Upper lobe of left lung (tissue), 6 donors: ENCODE measurements at places on chromosomes 16 and 17. TPM values are rescaled to one million over a fixed set of nuclear protein-coding genes. Genes with fewer than 3 reads are reported as not detected.
A peak's percentile ranks its signal among the peaks of the same experiment; 100 is the strongest.

- peak; percentile 37 for DNase-seq
Observed at GRCh38 chr16:27781195-27781524, 231.2 kb downstream of the KATNIP start.

DNA sequence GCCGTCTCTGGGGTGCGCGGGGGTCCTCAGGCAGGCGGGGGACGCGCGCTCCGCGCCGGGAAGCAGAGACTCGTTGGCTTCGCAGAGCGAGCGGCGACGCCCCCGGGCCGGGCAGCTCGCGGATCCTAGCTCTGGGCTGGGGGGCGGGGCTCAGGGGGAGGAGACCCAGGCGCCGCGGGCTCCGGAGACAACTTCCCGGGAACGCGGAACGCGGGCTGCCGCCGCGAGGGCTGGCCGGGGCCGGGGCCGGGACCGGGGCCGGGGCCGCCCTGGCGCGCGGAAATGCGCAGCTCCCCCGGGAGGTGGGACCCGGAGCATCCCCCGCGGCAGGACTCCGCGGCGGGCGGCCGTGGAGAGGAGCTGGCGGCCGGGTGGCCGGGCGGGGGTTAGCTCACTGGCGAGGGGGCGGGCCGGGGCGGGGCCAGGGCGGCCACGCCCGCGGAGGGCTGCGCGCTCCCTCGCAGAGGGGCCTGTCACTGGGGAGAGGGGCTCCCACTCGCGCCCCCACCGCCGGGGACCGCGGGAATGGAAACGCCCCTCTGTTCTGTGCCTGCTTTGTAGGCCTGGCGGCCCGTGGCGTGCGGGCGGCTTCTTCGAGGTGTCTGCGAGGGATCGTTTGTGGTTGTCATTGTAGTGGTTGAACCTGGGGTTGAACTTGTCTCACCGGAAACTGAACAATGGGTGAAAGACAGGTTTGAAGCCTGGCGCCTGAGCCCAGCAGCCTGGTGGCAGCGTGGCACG lies at the start of gene GAS7:
Gene GAS7, minus strand, starts transcription at position 98 of the 741 bp plus-strand sequence.
- peak; percentile 53 for DNase-seq

GRCh38 chr16:9212621-9213020 lies 121.2 kb downstream of the HAPSTR1 start:
- no peak for DNase-seq

- no peak for DNase-seq
Observed at GRCh38 chr17:31371511-31372097, 19.9 kb upstream of the RAB11FIP4 start.

GRCh38 chr16:1042866-1043265 lies 29.7 kb upstream of the SSTR5 start:
- DNase-seq: no peak

- DNase-seq: no peak
Observed at GRCh38 chr16:75305364-75306098, 54.1 kb upstream of the BCAR1 start.

DNA sequence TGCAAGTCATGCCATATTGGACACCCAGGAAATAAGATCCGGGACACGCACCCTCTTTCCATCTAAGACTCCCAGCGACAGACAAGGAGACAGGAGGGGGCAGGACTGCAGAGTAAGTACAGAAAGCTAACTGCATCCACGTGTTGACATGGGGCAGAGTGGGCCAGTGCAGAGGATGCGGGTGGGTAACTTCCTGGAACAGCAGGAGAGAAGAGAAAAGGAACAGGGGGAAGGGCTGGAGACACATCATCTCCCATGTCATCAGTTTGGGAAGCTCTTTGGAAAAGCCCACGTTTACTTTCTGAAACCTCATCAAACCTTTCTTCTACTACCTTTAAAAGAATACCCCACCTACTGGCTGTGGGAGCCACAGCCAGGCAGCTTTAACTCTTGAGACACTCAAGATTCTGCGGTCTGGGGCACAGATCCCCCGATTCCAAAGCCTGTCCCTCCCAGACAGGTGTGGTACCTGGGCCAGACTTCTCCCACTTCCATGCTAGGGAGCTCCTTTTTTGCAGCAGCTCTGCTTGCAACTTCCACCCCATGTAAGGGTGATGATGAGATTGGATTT lies 273.5 kb upstream of the RPL38 start:
- DNase-seq: no peak

GRCh38 chr17:55845385-55845784 lies 94.5 kb downstream of the PCTP start:
- DNase-seq: peak; percentile 88

DNA sequence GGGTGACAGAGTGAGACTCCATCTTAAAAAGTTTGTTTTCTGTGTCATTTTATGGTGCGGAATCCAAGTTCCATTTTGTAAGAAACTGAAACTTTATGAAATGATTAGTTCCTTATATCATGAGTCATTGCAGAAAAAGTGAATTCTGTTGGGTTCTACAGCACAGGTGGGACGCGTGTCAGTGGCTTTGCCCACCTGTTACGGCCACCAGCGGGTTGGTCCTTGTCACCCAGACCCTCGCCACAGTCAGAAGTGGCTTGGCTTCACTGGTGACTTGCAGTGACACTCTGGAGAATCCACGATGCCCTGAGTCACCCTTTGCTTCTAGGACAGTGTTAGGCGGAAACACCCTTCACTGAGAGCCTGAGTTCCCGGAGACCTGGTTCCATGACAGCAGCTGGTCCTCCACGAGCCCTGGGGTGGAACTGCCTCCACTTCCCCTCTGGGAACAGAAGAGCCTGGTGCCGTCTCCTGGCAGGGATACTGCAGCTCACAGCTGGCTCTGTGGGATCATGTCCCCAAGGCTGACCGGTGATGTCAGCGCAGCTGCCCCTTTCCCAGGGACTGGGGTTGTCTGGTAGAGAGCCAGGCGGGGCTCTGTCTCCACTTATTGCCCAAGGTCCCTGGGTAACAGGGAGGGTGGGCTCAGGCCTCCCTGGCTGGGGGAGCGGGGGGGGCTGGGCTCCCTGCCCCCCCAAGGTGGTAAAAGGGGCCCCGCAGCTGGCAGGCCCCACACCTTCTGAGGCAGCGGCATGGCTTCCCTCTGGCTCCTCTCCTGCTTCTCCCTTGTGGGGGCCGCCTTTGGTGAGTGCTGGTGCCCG lies at the start of gene CTRB1:
Gene CTRB1, plus strand, starts transcription at position 733 of the 821 bp plus-strand sequence. Its CDS starts 20 bp downstream, at position 753.
- peak; percentile 60 for DNase-seq

DNA sequence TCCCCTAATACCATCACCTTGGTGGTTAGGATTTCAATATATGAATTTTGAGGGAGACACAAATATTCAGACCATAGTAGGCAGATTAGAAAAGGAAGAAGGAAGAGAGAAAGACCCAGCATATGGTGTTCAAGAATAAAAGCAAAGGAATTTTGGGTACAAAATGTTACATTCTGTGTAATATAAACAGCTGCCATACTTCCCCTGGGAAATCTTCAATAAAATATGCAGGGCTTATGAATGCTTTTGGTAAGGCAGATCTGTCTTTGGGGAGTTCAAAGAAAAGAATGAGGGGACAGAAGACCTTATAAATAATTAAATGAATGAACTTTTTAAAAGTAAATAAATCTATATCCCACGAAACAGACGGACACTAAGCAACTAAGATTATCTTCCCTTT lies 91.9 kb downstream of the USP32 start:
- DNase-seq: no peak

- no peak for DNase-seq
Observed at GRCh38 chr17:47707056-47707804, 13.3 kb downstream of the TBKBP1 start.

- no peak for DNase-seq
Observed at GRCh38 chr17:1518410-1518809, 2.0 kb upstream of the INPP5K start.

- DNase-seq: no peak
Observed at GRCh38 chr17:61536422-61536955, 54.5 kb downstream of the NACA2 start.

- no peak for DNase-seq
Observed at GRCh38 chr17:60902399-60902798, 224.7 kb downstream of the BCAS3 start.

DNA sequence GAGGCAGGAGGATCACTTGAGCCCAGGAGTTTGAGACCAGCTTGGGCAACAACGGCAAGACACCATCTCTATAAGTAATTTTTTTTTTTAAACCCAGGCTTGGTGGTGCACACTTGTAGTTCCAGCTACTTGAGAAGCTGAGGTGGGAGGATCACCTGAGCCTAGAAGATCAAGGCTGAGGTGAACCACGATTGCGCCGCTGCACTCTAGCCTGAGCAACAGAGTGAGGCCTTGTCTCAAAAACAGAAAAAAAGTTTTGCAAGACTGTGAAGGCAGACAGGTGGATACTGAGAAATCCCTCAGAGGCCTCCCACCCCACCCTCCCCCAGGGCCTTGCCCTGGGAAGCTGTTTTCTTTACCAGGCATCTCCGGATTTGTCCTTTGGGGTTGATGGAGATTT lies 125.4 kb downstream of the MGAT5B start:
- no peak for DNase-seq

GRCh38 chr17:46822388-46822921 lies 4.0 kb upstream of the WNT3 start:
- DNase-seq: peak; percentile 93

Gene VKORC1
- 74.3 TPM for total RNA-seq

Gene TERB1
- total RNA-seq: 0.31 TPM

Gene HEATR9
- not detected for total RNA-seq

Gene SLFN14
- 0.67 TPM for total RNA-seq

Gene SEZ6
- 0.20 TPM for total RNA-seq

Gene LAT
- 14.9 TPM for total RNA-seq

Gene GABARAP
- 603 TPM for total RNA-seq
